ENCODE measurements at places on chromosomes 11 and 22. TPM values are rescaled to one million over a fixed set of nuclear protein-coding genes. Genes with fewer than 3 reads are reported as not detected.

RTL10 gene
- 18.1 TPM for total RNA-seq

VSIG2 gene
- total RNA-seq = 0.24 TPM

GUCY1A2 gene
- total RNA-seq = not detected

NLRP14 gene
- total RNA-seq = not detected

SLC7A4 gene
- total RNA-seq = 0.37 TPM
